ENCODE measurements at places on chromosomes 5 and 9.

- DNase-seq, result no peak
These were observed 31.5 kb downstream of the RAPGEF1 start for GRCh38 chr9:131708226-131709002.

DNA sequence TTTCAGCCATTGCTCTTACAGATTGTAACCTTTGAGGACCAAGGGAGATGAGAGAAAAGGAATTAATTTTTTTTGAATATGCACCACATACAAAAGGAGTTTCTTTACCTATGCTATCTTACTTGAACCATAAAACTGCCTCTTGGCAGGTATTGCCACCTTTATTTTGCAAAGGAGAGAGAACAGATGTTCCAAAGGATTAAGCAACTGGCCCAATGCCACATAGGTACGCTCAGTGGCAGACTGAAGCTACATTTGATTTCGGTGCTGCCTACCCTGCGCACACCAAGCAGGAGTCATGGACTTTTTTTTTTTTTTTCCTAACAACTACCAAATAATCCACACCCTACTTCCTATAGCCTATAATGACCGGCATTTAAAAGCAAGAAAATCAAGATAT is 43.1 kb downstream of the SAXO1 start:
- DNase-seq, result no peak

GRCh38 chr5:132020568-132021339 is 9.3 kb upstream of the ACSL6 start:
- no peak for DNase-seq

DNA sequence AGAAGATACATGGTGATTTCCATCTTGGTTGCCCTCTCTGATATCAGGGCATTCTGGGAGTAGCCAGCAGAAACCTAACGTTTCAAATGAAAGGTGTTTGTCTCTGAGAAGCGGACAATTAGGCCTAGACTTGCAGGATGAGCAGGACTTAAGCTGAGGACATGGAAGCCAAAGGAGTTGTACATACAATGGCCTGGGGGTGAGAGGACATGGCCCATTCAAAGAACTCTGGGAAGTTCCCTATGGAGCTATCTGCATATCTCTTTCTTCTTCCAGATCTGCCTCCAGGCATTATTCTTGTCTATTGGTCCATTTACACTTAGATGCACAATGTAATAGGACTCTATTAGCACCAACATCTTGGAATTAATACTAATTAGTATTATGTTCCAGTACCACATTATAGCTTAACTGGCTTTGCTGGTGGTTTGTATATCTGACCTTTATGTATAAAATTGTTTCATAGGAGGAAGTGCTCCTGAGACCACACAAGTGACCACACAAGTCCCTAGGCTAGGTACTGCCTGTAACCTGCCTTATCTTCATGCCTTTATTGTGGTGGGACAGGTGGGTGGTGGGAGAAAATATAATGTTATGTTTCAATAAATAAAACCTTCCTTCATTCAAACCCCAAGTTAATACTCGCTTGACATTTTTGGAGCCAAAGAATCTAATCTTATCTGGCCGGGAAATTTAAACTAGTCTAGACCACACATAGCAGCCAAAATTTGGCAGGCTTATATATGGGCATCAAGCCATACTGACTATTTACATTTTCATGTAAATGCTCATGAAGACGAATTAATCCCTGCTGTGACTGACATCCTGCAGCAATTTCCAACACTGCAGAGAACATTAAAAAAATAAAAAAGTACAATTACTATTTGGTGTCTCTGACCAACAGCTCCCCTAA is 52.1 kb upstream of the EQTN start:
- DNase-seq, result no peak

DNA sequence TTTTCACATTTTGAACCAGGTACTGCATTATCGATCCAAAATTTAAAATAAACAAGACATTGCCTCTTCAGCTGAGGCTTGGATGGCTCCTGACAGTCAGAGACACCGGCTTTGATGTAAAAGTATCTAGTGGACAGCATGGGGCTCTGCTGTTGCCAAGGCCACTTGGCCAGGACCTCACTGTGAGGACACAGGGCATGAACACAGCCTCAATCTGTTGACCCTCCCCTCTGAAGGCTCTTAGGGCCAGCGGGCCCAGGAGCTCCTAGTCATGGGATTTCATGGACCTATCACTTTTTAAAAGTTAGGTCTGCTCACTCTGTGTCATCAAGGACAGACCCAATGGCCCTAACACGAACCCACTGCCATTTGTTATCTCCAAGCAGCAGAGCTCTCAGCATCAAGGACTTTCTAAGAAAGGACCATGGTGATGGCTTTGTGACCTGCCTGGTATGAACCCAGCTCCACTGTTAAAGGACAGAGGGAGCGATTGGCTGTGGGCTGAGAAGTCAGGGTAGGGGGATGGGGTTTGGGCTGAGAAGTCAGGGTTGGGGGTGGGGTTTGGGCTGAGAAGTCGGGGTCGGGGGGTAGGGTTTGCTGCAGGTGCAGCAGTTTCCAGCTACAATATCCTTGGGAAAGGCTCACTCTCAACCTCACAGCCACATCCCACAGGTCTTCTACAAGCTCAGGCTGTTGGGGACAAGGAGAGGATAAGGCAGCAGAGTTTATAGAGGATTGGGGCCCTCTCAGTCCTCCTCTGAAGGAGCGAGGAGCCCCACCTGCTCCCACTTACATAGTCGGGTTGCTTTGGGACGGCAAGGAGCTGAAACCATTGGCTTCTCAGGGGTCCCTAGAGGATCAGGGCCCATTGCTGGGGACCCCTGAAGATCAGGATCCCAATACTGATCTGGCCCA is 146.8 kb downstream of the BARX1 start:
- DNase-seq, result no peak

GRCh38 chr5:132264546-132265335 is 7.2 kb downstream of the PDLIM4 start:
- DNase-seq, result no peak

- no peak for DNase-seq
These were observed 41.7 kb downstream of the ACTL7B start for GRCh38 chr9:108813951-108814601.

DNA sequence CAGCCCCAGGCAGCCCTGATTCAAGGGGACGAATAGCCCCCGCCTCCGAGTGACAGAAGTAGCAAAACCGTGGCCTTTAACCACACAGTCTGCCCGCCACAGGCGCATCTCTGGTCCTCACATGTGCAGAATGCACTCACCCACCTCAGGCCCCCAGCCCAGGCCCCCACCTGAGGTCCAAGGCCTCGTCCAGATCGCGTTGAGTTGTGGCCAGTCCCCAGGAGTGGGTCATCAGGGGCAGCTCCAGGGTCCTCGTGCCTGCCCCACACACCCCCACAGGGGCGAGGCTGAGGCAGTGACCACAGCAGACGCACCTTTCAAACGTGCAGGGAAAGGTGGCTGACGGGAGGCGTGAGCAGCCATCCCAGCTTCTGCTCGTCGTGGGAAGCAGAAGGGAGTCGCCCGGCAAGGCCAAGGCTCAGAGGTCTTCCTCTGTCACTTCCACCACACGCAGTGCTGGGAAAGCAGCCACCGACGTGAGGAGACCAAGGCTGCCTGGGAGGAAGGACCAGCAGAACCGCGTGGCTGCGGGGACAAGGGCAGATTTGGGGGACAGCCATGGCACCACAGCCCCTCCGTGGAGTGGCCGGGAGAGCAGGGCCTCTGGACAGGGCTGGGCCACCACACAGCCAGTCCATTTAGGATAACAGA is 77.8 kb upstream of the OTULINL start:
- DNase-seq, result no peak

GRCh38 chr5:138542180-138542955 is 668 bp downstream of the ETF1 start:
- no peak for DNase-seq

- peak; percentile 55 for DNase-seq
These were observed 16.0 kb downstream of the TRMO start for GRCh38 chr9:97906236-97906831.

DNA sequence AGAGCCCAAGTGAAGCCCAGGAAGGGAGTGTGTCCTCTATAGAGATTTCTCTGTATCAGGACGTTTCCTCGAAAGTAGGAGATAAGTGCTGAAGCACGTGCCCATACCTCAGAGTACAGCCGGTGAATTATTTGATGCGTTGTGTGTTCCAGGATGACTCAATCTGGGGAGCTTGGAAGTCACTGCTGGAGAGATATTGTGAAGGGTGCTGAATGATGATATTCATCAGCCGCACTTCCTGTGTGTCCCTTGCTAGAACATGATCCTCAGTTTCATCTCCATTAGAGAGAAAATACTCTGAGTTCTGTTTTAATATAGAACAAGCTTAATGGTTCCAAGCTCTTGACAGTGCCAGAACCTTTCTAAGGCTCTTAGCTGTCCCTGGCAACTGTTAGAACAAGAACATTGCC is 402.3 kb upstream of the ADAMTSL1 start:
- DNase-seq, result no peak

DNA sequence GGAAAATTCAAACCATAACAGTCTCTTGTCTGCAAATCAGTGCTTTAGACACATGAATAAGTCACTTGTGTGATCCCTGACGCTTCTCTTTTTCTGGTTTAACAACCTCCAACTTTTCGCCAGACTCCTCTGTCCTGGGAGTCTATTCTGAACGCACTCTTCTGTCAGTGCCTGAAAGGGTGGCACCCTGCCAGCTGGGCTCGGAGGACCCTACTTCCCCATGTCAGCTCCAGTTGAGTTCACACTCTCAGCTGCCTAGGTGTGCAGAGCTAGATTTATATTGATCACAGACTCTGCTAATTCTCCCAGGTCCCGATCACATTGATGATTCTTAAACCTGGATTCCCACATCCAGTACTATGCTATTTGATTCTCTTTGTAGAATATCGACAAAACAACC is 649.1 kb downstream of the BNC2 start:
- DNase-seq, result no peak

GRCh38 chr5:39578887-39579497 is 154.2 kb upstream of the DAB2 start:
- no peak for DNase-seq

- DNase-seq, result no peak
These were observed 78.9 kb downstream of the PARP8 start for GRCh38 chr5:50745221-50745910.

- DNase-seq, result no peak
These were observed 78.3 kb downstream of the ADAMTS16 start for GRCh38 chr5:5218396-5218795.

DNA sequence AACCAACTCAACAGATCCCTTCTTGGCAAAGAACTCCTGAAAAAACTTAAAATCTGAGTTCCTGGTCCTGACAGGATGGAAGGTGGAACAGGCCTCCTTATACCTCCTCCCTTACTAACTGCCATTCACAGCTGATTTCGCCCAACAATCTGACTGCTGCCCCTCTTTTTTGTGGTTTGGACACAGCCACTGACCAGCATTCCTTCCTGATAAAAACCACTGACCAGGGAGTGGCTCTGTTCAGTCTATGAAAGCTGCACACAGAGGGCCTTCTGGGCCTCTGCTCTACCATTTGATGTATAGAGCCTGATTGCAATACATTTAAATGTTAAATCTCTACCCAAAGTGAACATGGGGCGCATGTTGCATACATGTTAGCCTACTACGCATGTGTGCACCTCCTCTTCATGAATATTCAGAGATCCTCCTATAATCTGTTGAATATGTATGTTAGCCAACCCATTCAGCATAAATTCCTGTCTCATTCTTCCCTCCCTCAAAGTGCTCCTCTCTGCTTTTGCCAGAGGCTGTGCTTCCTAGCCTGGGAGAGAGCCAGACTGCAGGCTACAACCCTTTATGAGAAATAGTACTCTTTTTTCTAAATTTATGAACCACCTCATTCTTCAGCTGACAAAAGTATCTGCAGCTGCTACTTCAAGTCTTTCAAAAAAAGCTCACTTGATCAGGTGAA is 93.7 kb upstream of the MRPS30 start:
- no peak for DNase-seq

Measured in CD4-positive, alpha-beta T cell (primary cell).